ENCODE measurements at places on chromosomes 4 and X.
A peak's percentile ranks its signal among the peaks of the same experiment; 100 is the strongest.

DNA sequence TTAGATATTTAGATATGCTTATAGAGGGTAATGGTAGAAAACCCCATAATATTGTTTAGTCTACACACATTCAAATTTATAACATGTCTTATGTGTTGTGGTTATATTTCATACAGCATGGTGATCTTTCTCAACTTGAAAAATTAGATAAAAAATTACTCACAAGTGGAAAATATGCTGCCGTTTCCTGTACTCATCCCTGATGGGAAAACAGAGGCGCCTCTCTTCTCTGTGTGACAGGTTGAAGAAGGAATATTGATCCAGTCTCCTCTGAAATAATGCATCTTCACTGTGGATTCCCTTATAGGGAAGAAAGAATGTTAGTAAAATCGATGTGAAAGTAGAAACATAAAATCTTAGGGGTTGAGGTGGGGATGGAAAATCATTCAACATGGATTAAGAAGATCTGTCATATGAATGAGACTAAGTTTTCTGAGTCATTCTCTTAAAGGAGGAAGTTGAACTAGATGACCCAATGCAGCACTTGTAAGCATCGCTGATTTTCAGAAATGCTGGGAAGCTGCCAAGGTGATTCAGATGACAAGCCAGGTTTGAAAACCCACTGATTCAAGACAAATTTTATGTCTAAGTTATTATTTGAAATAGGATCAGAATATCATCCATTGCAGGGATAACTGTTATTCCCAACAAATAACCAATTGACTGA, 70.7 kb downstream of the ANKRD50 start:
- DNase-seq = no peak

GRCh38 chr4:54908763-54909162, 216.6 kb downstream of the KDR start:
- no peak for DNase-seq

GRCh38 chr4:1637580-1638271, 46.4 kb downstream of the FAM53A start:
- no peak for DNase-seq

DNA sequence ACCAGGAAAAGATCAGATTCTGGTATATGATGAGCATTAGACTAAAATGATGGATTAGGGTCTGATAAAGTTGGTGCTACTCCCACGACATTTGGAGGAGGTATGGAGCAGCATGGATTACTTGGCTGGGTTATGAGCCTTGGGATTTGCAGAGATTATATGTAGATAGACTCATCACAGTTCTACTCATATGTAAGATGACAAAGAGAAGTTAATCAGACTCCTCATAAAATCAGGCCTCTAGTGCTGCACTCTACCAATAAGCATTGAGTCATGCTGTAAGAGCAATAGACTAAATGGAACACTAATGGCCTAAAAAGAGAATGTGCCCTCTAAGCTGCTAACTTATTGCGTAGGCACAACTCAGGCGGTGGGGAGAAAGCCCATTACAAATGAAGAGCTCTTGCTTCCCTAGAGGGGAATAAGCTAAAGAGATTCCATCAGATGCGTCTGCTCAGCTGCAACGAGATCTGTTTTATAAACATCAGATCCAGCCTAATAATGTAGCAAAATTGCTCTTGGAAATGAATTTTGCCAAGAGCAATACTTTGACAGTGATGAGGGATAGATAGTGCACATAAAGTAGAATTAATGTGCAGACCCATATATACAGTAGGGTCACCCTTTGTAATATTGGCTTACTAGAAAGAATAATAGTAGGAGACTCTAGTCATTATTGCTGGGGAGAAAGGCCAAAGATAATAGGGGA, 17.5 kb downstream of the LIAS start:
- no peak for DNase-seq

GRCh38 chrX:15497865-15498264, 2.7 kb upstream of the BMX start:
- DNase-seq = peak; percentile 5

GRCh38 chr4:83036991-83037665, 2.1 kb downstream of the COPS4 start:
- no peak for DNase-seq

DNA sequence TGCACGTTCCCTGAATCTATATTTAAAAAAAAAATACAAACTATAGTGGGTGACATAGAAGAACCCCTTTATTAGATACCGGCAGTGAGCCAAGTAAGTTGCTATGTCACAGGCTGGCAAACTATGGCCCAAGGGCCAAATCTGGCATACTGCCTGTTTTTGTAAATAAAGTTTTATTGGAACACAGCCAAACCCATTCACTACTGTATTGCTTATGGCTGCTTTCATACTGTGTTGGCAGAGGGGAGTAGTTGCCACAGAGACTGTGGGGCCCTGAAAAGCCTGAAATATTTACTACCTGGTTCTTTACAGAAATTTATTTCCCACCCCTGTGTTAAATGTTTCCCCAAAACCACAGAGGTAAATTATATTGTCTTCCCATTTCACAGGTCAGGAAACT, 71.2 kb upstream of the EGFL6 start:
- DNase-seq = no peak
